SK-N-SH (cell line): ENCODE measurements at places on chromosomes 16 and 17.

DNA sequence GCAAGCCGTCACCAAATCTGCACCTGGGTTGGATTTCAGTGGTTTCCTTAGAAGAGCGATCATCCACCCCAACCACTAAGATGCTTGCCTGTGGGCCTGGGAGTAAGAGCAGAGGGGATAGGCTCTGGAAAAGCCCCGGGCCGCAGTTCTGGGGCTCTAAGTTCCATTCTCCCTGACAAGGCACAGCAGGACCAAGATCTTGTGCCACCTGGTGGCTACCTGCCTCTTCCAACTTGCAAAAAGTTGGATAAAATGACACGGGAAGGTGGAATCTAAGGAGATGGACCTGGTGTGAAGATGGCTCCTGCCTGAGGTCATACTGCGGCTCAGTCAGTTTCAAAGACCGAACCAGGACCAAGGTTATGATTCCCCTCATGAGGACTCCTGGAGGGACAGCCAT is 42.3 kb downstream of the ABCC12 start:
- DNase-seq: peak; percentile 33

DNA sequence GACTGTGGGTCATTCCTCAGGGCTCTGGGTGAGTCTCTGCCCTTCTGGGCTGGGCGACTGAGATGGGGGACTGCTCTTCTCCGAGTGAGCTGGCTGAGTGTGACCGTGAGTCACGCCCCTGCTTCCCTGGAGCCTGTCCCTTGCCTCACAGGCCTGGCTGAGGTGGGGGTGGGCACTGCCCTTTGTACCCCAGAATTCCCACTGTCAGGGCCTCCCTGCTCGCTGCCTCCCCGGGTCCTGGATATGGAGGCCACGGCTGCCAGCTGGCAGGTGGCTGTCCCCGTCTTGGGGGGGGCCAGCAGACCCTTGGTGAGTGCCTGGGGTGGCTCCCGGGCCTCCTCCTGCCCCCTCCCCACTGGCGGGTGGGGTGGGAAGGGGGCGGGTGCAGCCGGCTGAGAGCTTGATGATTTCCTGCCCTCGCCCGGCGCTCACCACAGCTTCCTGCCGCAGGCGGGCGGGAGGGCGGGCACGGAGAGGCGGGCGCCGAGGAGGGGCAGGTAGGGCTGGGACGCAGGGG is at the start of gene LAT:
Gene LAT, plus strand, starts transcription at position 434 of the 517 bp plus-strand sequence. CDS start 366 bp downstream, outside the sequence.
- DNase-seq: no peak

GRCh38 chr16:73092236-73092781 is 44.4 kb upstream of the ZFHX3 start:
- DNase-seq: no peak

DNA sequence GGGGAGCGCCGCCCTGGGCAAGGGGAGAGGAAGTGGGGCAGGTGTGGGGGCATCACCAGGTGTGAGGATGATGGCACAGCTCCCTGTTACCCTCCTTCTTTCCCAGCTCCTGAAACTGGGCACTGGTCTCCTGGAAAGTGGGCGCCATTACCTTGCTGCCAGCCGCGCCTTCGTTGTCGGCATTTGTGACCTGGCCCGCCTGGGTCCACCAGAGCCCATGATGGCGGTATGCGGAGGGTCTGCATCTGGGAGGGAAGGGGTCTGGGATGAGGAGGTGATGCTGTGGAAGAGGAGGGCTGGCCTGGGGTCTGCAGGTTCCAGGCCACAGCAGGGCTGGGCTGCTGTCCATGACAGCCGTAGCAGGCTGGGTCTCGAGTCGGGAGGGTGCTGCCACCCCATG is 5.5 kb downstream of the ACAP1 start:
- no peak for DNase-seq

GRCh38 chr17:76872221-76872873 is 4.1 kb downstream of the MGAT5B start:
- DNase-seq: peak; percentile 63

DNA sequence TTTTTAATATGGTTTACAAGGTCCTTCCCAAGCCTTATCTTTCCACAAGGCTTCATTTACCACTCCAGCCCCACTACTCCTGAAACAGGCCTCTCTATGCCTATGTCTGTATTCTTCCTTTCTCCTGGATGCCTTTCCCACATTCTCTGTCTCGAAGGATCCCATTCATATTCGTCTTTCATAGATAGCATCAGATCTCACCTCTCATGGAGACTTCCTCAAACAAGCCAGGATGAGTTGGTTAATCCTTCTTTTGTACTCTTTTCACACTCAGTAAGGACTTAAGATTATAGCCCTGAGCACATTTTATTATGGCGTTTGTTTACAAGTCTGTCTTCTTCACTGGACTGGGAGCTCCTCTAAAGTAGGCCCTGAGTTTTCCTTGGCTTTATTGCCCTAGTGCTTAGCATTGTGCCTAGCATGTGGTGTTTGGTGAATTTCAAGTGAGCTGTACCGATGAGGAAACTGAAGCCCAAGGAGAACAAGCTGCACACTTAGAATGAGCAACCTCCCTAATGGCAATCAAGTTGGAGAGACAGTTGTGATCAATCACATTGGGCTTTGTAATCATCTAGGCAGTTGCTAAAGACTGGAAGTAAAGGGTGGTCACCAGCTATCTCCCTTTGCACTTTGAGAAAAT is 10.0 kb upstream of the TBX4 start:
- DNase-seq: no peak

GRCh38 chr17:15171167-15172047 is 93.7 kb downstream of the PMP22 start:
- peak; percentile 72 for DNase-seq

DNA sequence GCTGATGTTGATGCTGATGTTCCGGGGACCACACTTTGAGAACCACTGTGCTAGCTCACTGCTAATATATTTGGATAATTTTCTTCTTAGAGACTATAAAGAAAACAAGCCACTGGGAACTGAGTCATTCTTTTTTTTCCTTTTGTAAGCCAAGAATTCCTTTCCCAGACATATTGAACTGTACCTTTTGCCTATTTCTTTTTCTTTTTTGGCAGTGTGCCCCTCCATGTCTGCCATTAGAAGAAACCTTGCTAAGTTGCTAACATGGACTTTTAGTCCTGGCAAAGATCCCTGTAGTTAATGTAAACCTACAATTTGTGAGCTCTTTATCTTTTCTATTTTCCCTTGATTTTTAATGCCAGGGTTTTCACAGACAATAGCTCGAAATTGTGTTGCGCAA is 17.3 kb upstream of the ERCC4 start:
- no peak for DNase-seq

DNA sequence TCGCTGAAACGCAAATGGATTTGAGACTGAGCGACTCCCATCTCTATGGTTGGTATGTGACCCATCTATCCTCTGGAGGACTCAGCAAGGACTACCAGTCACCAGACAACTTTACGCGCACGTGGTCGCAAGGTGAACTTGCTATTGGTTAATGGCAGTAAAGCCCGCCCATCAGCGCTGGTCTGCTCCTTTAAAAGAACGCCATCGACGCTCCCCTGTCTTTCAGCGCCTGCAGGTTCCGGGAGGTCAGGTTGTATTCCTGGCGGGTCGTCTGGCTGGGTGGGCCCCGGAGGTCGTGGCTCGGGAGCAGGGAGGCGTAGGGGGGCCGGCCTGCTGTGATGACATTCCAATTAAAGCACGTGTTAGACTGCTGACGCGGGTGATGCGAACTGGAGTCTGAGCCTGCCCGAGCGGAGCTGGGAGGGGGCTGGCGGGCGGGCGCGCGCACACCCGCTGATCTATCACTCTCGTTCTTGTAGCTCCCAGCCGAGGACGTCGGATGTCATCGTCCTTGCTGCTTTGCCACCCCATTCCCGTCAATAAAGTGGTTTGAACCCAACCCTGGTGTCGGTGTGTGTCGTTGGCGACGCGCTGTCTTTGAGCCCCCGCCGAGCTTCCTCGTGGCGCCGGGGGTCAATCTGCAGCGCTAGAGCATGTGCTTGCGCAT is 15.9 kb upstream of the ERN1 start:
- DNase-seq: peak; percentile 96

- peak; percentile 63 for DNase-seq
These were observed 167.1 kb downstream of the HAPSTR1 start for GRCh38 chr16:9258423-9259051.

GRCh38 chr17:2013994-2014317 is 11.2 kb downstream of the RTN4RL1 start:
- DNase-seq: no peak

DNA sequence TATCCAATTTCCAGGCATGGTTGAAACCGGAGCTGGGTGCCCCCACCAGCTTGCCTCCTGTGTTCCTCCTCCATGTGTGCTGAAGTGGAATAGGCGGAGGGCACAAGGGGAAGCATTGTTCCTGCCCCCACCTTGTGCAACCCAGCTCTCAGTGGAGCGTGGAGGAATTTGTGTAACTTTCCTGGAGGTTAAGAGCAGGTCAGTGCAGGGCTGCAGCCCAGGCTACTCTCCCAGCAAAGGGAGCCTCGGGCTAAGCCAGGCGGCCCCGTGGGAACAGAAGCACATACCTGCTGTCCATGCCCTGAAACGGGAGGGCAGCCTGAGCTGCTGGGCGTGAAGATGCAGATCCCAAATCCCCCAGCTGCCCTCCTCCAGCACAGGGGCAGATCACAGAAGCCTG is 158.8 kb upstream of the LHX1 start:
- DNase-seq: no peak

DNA sequence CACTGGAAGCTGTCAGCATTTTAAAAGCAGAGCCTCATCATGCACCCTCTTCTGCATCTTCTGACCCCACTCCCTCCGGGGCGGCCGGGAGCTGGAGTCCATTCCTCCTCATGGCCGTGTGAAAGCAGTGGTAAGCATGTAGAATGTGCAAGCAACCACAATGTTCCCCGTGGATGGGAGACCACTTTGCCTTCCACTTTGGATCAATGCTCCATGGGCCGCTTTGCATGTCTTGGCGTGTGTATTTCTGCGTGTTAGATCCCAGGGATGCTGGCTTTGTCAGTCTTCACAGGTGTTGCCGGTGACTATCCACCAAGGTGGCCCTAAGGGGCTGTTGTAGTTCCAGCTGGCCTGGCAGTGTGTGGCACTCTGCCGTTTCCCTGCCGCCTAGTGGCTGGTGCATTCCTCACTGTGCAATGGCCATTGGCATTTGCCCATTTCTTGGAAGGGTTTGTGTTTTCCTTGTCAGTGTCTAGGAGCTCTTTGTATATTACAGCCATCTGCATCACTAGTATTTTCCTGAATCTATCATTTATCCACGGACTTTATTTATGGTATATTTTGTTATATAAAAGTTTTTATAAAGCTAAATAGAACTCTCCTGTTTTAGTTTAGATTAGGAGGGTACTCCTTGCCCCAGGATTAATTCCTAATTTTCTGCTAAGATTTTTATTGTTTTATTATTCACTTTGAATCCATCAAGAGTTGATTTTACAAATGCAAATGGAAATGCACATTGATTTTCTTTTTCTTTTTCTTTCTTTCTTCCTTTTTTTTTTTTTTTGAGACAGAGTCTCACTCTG is 5.8 kb upstream of the ALDH3A1 start:
- no peak for DNase-seq

DNA sequence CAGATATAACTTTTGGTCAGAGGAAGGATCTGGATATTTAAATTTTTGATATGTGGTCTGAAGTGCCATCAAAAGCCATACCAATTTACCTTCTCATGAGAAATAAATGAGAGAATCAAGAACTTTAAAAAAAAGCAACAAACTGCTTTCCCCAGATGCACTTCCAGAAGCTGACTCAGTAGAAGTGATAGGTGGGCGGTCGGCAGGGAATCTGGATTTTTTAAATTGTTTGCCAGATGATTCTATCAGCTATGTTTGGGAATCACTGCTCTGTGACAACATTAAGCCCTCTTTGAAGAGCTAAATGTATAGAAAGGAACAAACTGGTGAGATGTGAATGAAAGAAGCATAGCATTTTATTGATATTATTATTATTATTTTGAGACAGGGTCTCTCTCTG is 19.2 kb downstream of the CDH3 start:
- no peak for DNase-seq

GRCh38 chr17:1559047-1560043 is 3.2 kb downstream of the PITPNA start:
- no peak for DNase-seq

DNA sequence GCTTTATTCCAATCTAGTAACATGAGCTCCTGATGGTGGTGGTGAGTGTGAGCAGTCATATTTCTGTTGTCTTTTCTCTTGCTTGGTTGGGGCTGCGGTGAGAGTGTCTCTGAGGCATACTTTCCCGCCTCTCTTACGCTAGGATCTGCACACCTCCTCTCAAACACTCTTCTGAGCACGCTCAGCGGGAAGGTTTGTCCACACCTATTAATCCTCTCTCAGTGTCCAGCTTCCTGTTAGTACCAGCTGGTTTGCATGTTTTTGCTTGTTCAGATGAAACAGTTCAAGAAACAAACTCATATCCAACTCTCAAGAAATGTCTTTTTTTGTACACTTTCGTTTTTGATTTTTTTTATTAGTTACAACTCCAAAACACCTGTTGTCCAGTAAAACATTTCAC is 89.5 kb downstream of the CCDC182 start:
- no peak for DNase-seq
